Natural killer cell treated with Interleukin-12 subunit alpha and Interleukin-12 subunit beta and Interleukin-15 and Interleukin-18, amount 100 ng/mL, for 72 hours (primary cell): ENCODE measurements at places on chromosomes 6 and 20. TPM values are rescaled to one million over a fixed set of nuclear protein-coding genes. Genes with fewer than 3 reads are reported as not detected.
A peak's percentile ranks its signal among the peaks of the same experiment; 100 is the strongest.

Gene GGTLC1
- not detected for total RNA-seq

Gene CLPSL1
- not detected for total RNA-seq

Gene SNRPB2
- 80.2 TPM for total RNA-seq

- H3K27ac ChIP-seq, result peak overlapping the region; percentile 92
- peak overlapping the region; percentile 69 for H3K4me3 ChIP-seq
- DNase-seq, result no peak
- peaks cover 54% of the 10 kb centered on the region for H3K4me1 ChIP-seq
Observed at GRCh38 chr6:149112976-149113375, 204.5 kb upstream of the TAB2 start.

DNA sequence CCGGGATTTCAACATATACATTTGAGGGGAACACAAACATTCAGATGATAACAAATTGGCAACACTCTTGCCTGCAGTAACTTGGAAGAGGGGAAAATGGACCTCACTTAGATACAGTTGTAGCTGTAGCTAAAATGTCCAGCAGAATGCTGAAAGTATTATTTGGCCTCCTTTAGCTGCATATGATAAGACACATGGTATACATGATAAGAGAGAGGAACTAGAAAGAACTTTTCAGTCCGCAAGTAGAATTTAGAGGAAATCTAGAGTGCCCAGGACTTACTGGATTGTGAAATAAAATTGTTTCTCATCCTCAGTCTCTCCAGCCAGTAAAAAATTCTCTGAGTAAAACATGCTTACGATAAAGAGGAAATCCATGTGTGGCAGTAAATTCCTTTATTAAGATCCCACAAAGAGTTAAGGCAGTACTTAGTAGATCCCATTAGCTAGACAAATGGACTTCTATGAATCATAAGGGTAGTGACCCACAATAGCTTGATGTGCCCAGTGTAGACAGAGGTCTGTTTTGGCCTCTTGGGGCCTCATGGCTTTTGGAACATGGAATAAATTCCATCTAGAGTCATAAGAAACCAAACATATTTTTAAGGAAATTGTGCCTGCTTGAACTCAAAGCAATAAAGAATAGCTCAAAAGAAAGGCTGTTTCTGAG, 87.9 kb upstream of the RBM24 start:
- H3K27me3 ChIP-seq, result peaks cover 13% of the 10 kb centered on the region
- H3K4me1 ChIP-seq, result no peaks in the 10 kb centered on the region
- H3K4me3 ChIP-seq, result no peak overlapping the region
- H3K27ac ChIP-seq, result no peak overlapping the region
- DNase-seq, result no peak

GRCh38 chr6:43026365-43026764, 4.9 kb downstream of the RRP36 start:
- H3K36me3 ChIP-seq, result peaks cover 27% of the 10 kb centered on the region
- no peak for DNase-seq
- H3K27me3 ChIP-seq, result no peaks in the 10 kb centered on the region
- H3K4me3 ChIP-seq, result no peak overlapping the region

DNA sequence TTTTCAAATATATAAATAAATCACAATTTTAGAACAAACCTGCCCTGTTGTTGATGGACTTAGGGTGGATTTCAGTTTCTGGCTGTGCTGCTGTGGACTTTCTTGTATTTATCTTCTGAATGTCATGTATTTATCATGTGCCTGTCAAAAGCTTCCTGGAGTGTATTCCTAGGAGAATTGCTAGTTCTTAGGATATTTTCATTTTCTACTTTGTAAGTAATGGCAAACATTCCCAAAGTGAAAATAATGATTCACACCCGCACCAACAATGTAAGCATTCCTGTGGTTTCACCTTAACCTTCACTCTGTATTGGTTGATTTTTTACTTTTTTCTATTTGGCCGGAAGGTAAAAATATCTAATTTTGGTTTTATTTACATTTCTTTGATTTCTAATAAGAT, 387.8 kb downstream of the SMOC2 start:
- peaks cover 6% of the 10 kb centered on the region for H3K36me3 ChIP-seq
- no peaks in the 10 kb centered on the region for H3K4me1 ChIP-seq
- peaks cover 5% of the 10 kb centered on the region for H3K27me3 ChIP-seq
- no peak overlapping the region for H3K4me3 ChIP-seq
- DNase-seq, result no peak

DNA sequence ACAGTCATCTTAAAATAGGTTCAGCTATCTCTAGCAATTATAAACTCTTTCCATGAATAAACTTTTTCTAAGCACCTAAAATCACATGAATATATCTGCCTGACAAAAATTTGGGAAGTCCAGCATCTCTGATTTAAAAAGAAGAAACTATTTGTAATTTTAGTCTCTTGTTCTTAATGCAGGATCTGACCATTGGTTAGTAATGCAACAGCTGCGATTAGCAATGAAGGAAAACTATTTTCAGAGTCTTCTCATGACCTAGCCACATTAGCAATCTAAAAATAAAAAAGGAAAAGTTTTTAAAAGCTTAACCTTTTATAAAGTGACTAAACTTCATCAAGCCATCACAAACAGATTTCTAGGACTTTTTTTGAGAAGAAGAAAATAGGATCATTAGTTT, 97.5 kb downstream of the PTPRK start:
- no peaks in the 10 kb centered on the region for H3K36me3 ChIP-seq
- H3K27me3 ChIP-seq, result no peaks in the 10 kb centered on the region
- no peak overlapping the region for H3K27ac ChIP-seq
- no peak for DNase-seq
- no peaks in the 10 kb centered on the region for H3K4me1 ChIP-seq
- no peak overlapping the region for H3K4me3 ChIP-seq

- H3K4me1 ChIP-seq, result peaks cover 15% of the 10 kb centered on the region
- peaks cover 33% of the 10 kb centered on the region for H3K27me3 ChIP-seq
- no peak overlapping the region for H3K4me3 ChIP-seq
- no peak for DNase-seq
- H3K27ac ChIP-seq, result no peak overlapping the region
- peaks cover 4% of the 10 kb centered on the region for H3K36me3 ChIP-seq
Observed at GRCh38 chr6:122788208-122788607, 850 bp upstream of the SMPDL3A start.

- no peaks in the 10 kb centered on the region for H3K4me1 ChIP-seq
- peaks cover 10% of the 10 kb centered on the region for H3K36me3 ChIP-seq
- DNase-seq, result no peak
- no peak overlapping the region for H3K27ac ChIP-seq
Observed at GRCh38 chr6:157209865-157210530, 113.3 kb downstream of the TMEM242 start.

DNA sequence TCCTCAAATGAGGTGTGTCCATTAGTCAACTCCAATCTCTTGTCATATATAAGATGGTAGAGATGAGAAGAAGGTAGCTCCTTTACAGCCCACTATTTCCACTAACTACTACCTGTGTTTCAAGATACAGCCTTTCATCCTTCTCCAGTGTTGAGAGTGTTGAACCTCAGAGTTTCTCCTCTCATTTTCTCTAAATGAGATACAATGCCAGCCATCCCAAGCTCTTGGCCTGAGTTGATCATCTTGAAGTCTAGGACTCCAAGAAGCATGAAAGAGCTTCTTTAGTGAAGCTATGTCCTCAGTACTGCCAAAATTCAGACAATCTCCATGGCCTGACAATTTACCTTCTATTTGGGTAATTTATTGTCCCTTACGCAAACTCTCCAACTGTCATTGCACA, 548 bp upstream of the HLA-DRA start:
- DNase-seq, result no peak
- H3K27me3 ChIP-seq, result peaks cover 9% of the 10 kb centered on the region
- peaks cover 33% of the 10 kb centered on the region for H3K4me1 ChIP-seq

DNA sequence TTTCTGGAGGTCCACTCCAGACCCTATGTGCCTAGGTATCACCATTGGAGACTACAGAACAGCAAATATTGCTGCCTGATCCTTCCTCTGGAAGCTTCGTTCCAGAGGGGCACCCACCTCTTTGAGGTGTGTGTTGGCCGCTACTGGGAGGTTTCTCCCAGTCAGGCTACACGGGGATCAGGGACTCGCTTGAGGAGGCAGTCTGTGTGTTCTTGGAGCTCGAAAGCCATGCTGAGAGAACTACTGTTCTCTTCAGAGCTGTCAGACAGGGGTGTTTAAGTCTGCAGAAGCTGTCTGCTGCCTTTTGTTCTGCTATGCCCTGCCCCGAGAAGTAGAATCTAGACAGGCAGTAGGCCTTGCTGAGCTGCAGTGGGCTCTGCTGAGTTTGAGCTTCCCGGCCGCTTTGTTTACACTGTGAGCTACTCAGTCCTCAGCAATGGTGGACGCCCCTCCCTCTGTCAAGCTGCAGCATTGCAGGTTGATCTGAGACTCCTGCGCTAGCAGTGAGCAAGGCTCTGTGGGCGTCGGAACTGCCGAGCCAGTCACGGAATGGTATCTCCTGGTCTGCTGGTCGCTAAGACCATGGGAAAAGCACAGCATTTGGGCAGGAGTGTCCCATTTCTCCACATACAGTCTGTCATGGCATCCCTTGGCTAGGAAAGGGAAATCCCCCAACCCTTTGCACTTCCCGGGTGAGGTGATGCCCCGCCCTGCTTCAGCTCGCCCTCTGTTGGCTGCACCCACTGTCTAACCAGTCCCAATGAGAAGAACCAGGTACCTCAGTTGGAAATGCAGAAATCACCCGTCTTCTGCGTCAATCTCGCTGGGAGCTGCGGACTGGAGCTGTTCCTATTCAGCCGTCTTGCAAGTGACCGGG, 32.5 kb upstream of the ASCC3 start:
- no peak overlapping the region for H3K27ac ChIP-seq
- no peak overlapping the region for H3K4me3 ChIP-seq
- peaks cover 25% of the 10 kb centered on the region for H3K27me3 ChIP-seq

DNA sequence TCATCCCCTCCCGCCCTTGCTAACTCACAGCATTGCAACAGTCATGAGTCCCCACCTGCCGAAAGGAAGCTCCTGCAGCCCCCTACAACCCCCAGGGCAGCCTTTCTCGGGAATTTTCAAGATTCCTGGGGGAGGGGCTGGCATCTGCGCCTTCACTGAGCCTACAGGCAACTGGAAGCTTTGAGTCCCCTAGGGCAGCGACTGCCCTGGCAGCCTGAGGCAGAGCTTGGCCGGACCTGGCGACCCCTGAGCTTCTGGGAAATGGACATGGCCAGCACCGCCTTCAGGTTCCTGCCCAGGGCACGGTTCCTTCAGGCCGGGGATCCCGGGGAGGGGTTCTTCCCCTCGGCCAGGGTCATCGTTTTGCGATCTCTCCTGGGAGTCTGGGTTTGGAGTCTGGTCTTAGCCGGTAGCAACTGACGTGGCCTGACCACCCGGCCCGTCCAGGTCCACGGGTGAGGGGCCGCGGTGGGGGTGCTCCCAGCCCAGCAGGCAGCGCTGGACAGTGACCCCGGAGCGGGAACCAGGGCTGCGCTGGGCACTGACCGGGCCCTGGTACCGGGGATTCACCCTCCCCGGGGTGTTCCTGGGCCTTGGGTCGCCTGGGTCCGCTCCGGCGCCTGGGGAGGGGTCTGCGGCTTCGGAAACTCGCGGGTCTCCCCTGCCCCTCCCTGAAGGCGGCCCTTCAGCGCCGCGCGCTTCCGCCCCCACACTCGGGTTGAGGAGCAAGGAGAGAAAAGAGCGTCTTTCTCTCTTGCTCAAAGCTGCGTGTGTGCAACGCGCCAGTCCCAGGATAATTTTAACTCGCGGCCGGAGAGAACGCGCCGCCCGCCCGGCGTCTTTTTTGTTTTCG, 593 bp upstream of the COL9A3 start:
- no peak for DNase-seq
- H3K27me3 ChIP-seq, result no peaks in the 10 kb centered on the region
- H3K4me3 ChIP-seq, result no peak overlapping the region
- H3K36me3 ChIP-seq, result no peaks in the 10 kb centered on the region
- H3K4me1 ChIP-seq, result peaks cover 6% of the 10 kb centered on the region
- no peak overlapping the region for H3K27ac ChIP-seq

GRCh38 chr6:90545448-90545847, 41.4 kb downstream of the MAP3K7 start:
- peaks cover 2% of the 10 kb centered on the region for H3K4me1 ChIP-seq
- H3K36me3 ChIP-seq, result peaks cover 37% of the 10 kb centered on the region
- no peaks in the 10 kb centered on the region for H3K27me3 ChIP-seq
- H3K4me3 ChIP-seq, result no peak overlapping the region
- no peak for DNase-seq

- no peak for DNase-seq
- H3K27ac ChIP-seq, result no peak overlapping the region
- no peak overlapping the region for H3K4me3 ChIP-seq
- peaks cover 4% of the 10 kb centered on the region for H3K36me3 ChIP-seq
- H3K4me1 ChIP-seq, result no peaks in the 10 kb centered on the region
Observed at GRCh38 chr6:99491171-99491570, 24.1 kb downstream of the USP45 start.

- no peaks in the 10 kb centered on the region for H3K4me1 ChIP-seq
- DNase-seq, result no peak
- no peak overlapping the region for H3K4me3 ChIP-seq
- H3K27me3 ChIP-seq, result no peaks in the 10 kb centered on the region
- no peaks in the 10 kb centered on the region for H3K36me3 ChIP-seq
Observed at GRCh38 chr6:164331026-164331425, 916.5 kb downstream of the QKI start.
